Spleen (tissue), 13 donors: ENCODE measurements at places on chromosomes 16 and 17. TPM values are rescaled to one million over a fixed set of nuclear protein-coding genes. Genes with fewer than 3 reads are reported as not detected.

TBC1D26 gene
- not detected for total RNA-seq

ABCC11 gene
- total RNA-seq: 0.37 TPM

- DNase-seq: no peak
Measured at GRCh38 chr17:1202291-1202690, 22.5 kb upstream of the ABR start.

- DNase-seq: no peak
Measured at GRCh38 chr17:9095390-9095789, 74.1 kb downstream of the NTN1 start.

- DNase-seq: no peak
Measured at GRCh38 chr17:66676421-66676820, 158.5 kb upstream of the CACNG5 start.

- no peak for DNase-seq
Measured at GRCh38 chr17:71176928-71177443, 943.8 kb upstream of the SOX9 start.

GRCh38 chr17:69043098-69043734 is 17.5 kb downstream of the ABCA9 start:
- DNase-seq: no peak

DNA sequence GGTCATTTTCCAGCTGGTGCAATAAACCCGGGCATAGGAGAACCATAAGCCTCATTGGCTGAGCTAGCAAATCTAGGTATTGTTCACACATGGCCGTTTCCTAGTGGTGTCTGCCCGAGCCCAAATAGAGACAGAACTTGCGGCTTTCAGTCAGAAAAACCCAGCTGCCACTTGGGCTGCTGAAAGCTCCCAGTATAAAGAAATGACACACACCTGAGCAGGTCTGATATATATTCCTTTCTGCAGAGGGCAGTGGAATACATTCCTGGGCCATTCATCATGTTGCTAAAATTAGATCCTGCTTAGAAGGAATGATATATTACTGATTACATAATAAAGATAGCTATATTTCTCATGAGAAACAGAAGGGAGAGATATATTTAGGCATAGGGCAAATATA is 83.9 kb upstream of the IRX5 start:
- no peak for DNase-seq

DNA sequence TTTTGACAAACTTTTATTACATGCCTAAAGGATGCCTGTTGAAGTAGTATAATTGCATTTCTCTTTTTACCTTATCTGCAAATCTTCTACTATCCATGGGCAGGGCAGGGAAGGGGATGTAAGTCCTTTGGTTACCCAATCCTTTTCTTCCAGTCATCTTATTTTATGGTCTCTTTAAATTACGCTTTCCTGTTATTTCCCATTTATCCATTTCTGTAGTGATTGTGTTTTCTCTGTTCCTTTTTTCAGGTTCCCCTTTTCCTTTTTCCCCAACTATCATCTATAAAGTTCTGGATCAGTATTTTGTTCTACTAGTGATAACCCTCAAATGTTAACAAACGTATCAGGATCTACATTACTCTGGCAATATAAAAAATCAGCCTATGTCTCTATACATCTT is 3.3 kb upstream of the ABCA9 start:
- no peak for DNase-seq

CACNG4 gene
- total RNA-seq: not detected

MYLK3 gene
- total RNA-seq: 0.13 TPM

C16orf54 gene
- 40.5 TPM for total RNA-seq

DNA sequence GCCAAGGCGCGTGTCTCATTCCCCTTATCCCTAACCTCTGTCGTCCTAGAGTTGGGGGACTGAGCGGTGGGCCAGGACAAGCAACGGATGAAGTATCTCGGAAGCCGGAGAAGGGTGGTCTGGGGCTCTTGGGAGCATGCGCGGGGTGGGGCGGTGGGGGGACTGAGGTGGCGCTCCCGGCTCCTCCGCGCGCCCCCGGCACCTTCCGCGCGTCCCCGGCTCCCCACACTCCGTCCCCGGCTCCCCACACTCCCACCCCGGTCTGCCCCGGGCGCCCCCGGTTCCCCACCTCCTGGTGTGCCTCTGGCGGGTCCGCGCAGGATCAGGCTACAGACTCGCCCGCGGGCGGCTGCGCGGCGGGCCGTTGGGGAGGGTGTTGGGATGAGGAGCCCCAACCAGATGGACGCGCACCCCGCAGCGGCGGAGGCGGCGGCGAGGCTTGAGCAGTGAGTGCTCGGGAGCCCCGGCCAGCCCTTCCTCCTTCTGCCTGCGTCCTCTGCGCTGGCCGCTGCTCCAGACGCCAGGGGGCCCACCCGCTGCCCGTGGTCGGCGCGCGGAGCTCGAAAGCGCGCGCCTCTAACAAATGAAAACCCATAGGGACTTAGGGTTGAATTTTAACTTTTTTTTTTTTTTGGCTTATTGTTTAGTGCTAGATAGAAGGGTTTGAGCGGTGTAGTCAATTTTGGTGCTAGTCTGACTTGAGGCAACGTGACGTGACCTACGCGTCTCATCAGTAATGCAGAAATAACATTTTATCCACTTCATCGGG is 5.6 kb upstream of the CRYM start:
- DNase-seq: peak; percentile 76

SLC12A3 gene
- total RNA-seq: 2.6 TPM

GRCh38 chr17:48724251-48725003 is 1.4 kb downstream of the PRAC2 start:
- peak; percentile 89 for DNase-seq

NGFR gene
- total RNA-seq: 31.2 TPM

CD19 gene
- 113 TPM for total RNA-seq

- no peak for DNase-seq
Measured at GRCh38 chr16:64964126-64964540, 157.7 kb downstream of the CDH11 start.

GRCh38 chr17:57050306-57050705 is 34.7 kb upstream of the AKAP1 start:
- DNase-seq: no peak

WNT3 gene
- total RNA-seq: 0.66 TPM

METTL16 gene
- total RNA-seq: 20.1 TPM

TBC1D3K gene
- not detected for total RNA-seq

OTOA gene
- 3.1 TPM for total RNA-seq

VAT1L gene
- total RNA-seq: 0.12 TPM

DNA sequence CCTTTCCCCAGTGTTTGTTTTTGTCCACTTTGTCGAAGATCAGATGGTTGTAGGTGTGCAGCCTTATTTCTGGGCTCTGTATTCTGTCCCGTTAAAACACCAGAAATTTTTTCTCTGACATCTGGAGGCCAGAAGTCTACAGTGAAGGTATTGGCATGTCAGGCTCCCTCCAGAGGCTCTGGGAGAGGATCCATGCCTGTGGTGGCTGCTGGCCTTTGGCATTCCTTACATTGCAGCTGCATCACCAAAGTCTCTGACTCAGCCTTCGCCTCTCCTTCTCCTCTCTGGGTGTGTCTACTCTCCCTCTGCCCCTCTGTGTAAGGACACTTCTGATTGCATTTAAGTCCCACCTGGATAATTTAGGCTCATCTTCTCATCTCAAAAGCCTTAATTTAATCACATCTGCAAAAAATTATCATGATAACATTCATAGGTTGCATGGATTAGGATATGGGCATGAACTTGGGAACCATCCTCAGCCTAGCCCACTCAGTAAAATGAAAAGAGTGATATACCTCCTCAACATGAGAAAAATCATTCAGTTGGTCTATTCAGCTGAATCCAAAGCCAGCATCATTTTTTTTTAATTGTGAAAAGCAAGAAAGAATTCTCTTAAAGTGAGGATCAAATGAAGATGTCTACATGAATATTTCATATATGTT is 78.0 kb downstream of the MAP2K6 start:
- DNase-seq: no peak

DNA sequence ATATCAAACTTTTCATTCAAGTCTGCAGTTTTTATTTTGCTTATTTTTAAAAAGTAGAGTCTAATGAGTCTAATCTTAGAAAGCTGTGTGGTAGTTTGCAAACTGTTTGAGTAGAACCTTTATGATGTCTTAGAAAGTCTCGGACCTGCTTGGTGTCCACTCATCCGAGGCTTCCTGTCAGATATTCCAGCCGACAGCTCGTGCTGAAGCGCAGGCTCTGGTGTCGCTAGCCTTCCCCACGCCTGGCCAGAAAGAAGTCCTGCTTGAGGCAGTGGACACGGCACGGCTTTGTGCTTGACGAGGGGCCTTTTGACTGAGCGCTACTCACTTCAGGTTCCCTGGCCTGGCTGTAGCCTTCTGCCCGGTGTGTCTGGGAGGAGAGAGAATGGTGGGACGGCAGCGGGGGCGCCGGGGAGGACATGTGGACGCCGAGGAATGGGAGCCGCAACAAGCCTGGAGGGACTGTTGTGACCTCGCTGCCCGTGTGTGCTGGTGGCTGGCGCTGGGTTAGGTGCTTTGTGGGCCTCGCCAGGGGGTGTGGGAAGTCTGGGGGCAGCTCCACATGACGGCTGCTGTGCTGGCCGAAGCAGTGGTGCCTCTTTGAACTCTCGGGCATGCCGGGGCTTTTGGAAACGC is 33.5 kb downstream of the BANP start:
- no peak for DNase-seq

DNA sequence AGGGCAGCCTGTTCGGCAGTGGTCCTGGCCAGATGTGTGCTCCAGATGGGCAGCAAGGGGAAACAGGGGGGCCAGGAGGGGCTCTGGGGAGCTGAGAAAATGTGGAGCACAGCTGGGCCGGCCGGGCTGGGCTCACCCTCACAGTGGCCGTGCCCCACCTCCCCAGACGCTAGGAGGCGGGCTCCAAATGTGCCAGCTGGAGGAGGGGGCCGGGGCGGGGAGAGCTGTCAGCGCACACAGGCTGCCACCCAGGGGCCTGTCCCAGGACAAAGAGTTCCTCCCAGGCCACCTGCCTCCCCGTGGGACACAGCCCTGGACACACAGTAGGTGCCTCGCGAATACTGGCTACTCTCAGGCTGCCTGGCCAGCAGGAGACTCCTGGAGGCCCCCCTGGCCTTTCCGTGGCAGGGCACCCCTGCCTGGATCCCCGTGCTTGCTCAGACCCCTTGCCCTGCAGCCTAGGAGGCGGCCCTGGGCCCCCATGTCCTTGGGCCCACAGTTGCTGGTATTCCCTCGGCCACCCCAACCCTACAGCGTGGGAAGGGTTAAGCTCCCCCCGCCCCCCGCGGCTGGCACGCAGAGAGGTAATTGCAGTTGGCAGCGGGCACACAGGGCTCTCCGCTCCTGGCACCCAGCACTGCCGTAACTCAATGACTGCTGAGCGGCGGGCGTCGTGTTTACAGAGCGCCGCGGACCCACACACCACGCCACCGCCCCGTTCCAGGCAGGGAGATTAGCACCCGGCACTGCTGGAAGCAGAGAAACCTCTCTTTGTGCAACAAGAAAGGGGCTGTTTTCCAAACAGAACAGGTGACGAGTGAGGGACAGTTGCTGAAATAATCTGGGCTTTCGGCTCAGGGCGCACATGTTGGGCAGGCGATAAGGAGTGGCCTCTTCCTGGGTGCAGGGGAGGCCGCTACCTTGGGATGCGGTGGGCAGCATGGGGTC is 32.2 kb downstream of the BAHCC1 start:
- no peak for DNase-seq

GRIN2A gene
- total RNA-seq: not detected

DNA sequence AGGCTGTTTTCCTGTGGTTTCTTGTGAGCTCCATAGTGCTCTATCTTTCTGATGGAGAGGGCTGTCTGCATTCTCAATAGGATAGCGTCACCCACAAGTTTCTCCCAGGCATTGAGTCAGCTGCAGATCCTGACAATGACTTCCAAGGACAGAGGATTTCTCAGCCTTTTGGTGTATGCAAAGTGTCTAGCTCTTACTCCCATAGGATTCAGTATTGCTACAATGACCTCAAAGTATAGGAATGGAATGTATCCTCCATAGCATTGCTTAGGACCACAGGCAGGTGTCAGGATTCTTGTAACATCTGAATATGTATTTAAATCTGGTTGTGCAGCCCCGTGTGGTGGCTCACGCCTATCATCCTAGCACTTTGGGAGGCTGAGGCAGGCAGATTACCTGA is 32.3 kb downstream of the SMIM36 start:
- no peak for DNase-seq

SAMD14 gene
- 1.2 TPM for total RNA-seq

- no peak for DNase-seq
Measured at GRCh38 chr16:1044460-1045309, 27.9 kb upstream of the SSTR5 start.

- no peak for DNase-seq
Measured at GRCh38 chr17:81667754-81668153, 1.2 kb downstream of the CCDC137 start.

DNA sequence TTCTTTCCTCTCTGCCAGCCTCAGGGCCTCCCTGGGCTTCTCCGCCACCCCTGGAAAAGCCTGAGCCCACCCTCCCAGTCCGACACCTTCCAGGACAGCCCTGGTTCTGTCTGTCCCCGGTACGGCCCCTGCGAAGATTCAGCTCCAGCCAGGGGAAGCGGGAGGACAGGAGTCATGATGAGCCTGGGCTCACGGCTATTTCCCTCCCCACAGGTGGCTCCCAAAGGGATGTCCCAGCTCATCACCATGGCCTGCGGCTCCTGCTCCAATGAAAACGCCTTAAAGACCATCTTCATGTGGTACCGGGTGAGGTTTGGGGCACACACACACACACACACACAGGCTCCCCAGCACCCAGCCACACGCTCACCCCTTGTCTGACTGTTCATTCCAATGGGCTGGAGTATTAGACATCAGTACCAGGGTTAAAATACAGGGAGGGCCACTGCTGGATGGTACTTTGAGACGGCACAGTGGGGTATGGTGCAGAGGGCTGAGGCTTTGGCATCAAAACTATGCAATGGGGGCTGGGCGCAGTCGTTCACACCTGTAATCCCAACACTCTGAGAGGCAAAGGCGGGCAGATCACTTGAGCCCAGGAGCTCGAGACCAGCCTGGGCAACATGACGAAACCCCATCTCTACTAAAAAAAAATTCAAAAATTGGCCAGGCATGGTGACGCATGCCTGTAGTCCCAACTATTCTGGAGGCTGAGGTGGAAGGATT is 32.8 kb downstream of the TMEM186 start:
- DNase-seq: peak; percentile 49

- DNase-seq: peak; percentile 85
Measured at GRCh38 chr17:35747540-35748017, 5.5 kb downstream of the GAS2L2 start.

SPATA22 gene
- total RNA-seq: 0.54 TPM

GRCh38 chr17:17889922-17890321 is 53.1 kb upstream of the SREBF1 start:
- no peak for DNase-seq

SRCIN1 gene
- 2.1 TPM for total RNA-seq
